ENCODE measurements at places on chromosomes 2 and 18.

DNA sequence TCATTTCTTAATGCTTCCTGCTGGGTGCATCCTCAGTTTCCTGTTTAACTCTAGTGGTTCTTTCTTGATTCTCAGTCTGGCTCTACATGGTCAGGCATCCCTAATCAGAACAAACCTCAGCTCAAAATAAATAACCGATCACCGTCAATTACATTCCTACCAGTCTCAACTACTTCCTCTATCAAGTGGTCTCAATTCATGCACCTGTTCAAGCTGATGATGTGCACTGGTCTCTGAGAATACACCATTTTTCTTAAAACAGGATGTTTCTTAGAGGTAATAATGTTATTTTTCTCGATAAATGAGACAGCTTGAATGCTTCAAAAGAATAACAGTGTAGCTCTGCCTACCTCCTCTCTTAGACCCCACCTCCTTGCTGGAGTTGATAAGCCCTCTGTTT, 420.9 kb downstream of the SOCS6 start:
- DNase-seq: no peak

GRCh38 chr2:203804070-203804469, 63.5 kb upstream of the CTLA4 start:
- DNase-seq: no peak

- no peak for DNase-seq
These were observed 43.4 kb upstream of the GALNT13 start for GRCh38 chr2:153828335-153828734.

- DNase-seq: no peak
These were observed 203.3 kb upstream of the SMAD2 start for GRCh38 chr18:48133671-48134251.

DNA sequence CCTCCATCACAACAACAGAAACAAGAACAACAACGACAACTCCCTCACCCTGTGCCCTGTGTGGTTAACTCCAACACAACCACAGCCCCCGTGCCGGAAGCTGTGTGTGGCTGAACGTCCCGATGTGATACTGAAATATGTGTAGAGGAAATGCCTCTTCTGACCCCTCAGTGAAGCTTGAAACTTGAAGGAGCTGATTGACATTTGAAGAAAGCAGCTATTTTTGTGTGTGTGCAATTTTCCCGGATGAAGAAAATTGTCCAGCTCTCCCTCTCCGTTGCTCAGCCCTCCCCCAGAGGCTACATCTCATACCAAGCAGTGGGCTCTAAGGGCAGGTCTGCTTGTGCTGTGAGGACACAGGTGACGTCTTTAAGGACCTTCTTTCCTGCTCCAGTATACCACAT, 173.8 kb downstream of the ICOS start:
- peak; percentile 42 for DNase-seq

DNA sequence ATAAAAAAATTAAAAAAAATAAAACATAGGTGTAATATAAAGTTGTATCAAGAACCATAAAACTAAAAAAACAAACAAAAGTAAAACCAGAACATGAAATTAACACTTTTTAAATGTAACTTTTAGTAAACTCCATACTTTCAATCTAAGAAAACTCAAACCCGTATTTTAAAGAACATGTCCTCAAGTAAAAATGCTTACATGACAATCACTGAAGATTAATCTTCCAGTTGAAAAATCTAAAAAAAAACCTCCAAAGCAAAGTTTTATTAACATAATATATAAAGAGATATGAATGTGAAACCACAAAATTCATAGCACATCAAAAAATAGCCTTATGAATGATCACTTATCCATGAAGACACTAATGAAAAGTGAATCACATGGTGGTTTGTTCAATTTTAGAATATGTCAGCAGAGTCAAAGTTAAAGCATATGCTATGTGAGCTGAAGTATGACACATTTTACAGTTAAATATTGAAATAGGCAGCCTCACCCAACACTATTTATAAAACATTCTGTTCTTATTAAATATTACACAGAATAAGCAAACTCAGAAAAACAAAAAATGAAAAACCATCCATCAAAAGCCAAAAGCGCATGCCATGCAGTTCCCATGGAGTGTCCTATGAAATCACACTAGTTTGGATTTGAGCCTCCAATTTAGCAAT, 23.1 kb upstream of the CHAC2 start:
- DNase-seq: no peak

DNA sequence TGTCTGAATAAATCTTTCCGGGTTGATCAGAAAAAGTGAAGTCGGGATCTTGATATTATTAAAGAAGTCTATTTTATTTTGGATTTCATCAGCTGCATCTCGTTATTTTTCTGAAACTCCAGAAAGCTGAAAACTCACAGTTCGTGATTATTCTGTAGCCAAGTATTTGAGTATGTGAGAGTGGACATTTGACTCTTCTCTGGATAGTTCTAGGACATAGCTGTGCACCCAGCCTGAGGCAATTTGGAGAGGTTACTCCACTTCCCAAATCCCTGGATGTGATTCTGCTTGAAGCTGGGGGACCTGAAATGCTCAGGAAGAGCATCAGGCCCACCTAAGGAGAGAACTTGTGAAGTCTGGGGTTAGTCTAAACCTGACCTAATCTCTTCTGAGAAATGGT, 117.6 kb upstream of the PID1 start:
- DNase-seq: no peak

DNA sequence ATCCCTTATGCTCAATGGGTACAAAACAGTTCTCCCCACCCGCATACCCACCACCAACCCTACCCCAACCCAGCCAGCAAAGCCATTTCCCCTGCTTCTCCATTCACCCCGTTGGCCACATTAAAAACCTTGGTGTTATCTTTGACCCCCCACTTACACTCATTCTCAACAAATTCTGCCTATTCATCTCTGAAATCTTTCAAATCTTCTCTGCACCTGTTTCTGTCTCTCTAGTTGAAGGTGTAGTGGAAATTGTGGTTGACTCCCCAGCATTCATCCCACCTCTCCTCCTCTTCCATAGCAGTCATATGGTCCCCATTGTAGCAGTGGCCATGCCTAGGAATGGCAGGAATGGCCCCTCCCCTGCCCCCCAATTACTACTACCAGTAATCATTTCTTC, 20.5 kb upstream of the TET3 start:
- no peak for DNase-seq

- no peak for DNase-seq
These were observed 188.0 kb downstream of the CDH7 start for GRCh38 chr18:65938592-65939372.

DNA sequence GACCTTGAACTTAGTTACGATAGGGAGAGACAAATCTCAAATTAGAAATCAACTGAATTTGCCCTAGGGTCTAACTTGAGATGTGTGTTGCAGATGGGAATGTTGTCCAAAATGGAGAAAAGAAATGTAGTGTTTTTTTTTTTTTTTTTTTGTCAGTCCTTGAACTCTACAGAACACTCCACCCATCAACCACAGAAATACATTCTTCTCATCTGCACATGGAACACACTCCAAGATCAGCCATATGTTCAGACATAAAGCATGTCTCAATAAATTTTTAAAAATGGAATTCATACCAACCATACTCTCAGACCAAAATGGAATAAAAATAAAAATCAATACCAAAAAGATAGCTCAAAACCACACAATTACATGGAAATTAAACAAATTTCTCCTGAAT, 526.5 kb downstream of the FBXO15 start:
- no peak for DNase-seq

- no peak for DNase-seq
These were observed 28.4 kb downstream of the SCYGR8 start for GRCh38 chr2:227774011-227774624.

DNA sequence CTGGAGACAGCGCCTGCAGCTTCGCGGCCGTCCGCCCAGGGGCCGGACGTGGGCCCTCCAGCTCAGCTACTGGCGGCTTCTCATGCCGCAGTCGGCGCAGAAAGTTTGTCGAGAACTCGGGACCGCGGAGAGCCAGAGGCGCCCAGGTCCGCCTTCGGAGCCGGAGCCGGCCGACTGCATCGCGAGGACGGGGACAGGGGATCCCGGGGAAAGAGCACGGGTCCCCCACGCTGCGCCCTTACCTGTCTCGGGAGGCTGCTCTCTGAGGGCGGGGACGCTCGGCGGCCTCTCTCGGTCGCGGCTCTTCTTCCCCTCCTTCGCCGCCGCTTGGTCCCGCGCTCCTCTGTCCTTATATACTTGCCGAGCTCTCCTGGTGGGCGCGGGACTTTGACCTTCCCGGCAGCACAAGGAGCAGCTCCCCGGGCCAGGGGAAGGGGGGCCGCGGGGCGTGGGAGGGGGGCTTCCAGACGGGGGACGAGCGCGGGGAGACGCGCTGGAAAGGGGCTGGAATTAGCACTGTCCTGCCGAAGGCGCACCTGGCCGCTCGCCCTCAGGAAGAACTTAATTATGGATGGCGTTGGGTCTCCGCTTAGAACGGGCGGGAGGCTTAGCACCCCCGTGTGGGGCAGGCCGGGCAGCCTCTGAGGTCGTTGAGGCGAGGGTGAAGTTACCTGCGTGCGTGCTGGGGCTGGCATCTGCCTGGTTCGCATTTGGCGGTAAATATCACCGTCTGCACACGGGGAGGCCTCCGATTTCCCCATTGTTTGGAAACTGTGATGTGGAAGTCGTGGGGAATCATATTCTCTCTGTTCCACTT, at the start of gene POMC:
Gene POMC (minus strand): TSS at position 325 of the 817 bp plus-strand sequence. CDS start 3,808 bp downstream, outside the sequence.
- DNase-seq: no peak

- no peak for DNase-seq
These were observed 293.1 kb downstream of the SLC8A1 start for GRCh38 chr2:40158781-40159180.

GRCh38 chr2:44450806-44451205, 89.1 kb downstream of the CAMKMT start:
- no peak for DNase-seq

DNA sequence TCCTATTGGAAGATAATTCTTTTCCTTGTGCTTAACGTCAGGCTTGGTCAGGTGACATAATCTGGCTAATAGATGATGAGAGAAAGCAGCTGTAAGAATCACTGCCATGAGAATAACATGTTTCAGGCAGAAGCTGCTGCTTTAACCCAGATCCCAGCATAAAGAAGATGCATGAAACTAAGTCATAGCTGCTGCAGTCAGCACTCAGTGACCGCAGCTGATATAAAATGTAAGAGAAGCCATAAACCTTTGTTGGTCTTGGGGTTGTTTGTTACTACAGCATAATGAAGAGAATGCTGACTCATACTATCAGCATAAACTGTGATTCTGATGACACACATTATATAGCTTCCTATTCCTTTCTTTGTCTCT, 274.3 kb upstream of the TRIB2 start:
- DNase-seq: no peak

GRCh38 chr18:76850112-76850511, 27.8 kb downstream of the ZNF236 start:
- no peak for DNase-seq

DNA sequence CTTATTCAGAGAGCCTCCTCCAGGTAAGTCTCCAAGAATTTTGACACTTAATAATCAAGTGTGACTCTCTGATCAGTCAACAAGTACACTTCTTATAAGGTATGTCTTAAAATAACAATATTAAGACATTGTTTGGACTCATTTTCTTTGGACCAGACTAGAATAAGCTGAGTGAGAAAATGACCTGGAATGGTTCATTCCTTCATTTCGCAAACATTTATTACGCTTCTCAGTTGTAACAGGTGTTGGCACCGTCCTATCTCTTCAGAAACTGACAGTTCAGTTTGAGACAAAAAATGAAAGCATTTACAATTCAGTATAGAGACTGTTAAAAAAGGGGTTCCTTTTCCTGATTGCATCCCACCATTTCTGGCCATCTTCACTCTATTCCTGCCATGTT, 46.6 kb downstream of the TSPYL6 start:
- DNase-seq: no peak

DNA sequence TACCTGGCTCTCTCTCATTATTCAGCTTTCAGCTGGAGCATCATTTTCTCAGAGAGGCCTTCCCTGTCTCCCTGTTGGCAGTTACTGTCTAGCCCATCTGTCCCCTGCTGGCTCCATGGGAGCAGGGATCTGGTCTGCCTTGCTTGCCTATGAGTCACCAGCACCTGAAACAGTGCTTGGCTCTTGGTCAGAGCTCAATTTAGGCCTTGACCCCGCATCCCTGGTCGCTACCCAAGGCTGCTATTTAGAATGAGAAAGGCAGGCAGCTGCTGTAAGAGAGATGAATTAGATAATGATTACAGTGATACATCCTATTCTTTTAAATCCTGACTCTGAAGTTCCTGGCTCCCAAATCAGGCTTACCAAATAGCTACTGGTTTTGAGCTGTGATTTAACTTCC, 32.9 kb downstream of the KCNE4 start:
- DNase-seq: no peak

DNA sequence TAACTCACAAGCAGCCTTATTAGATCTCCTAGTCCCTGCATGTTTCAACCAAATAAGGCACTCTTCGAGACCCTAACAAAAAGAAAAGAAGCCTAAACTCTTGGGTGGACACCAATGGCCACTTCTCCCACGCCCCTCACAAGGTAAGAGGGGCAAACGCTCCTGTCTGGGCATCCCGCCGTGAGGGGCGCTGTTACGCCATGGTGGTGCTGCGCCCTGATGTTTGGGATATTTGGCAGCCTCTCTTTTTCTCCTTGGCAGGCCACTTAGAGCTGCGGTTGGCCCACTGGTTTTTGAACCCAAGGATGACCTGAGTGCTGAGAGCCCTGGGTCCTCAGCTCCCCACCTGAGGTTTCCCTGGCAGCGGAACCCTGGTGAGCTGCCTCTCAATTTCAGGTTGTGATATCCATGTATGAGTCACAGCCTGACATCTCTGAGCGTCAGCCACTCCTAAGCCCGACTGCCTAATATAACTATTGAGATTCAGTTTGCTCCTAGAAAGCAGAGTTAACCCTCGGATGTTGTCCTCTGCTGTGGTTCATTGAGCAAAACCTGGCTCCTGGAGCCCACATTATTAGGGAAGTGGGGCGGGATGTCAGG, 103.3 kb downstream of the COL6A3 start:
- no peak for DNase-seq

DNA sequence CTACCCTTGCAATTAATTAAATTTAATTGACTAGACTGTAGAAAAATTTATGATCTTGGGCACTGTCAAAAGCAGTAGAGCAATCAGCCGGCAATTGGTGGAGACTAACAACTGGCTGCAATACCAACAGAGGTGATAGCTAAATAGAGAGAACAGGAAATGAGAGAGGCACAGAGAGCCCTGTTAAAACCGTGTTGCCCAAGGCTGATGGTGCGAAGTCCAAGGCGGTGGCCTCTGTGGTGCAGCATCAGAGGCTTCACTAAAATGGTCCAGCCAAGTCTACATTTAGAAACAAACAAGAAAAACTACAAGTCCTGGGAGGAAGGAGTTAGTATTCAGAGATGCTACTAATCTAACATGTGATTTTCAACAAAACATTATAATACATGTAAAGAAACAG, 115.6 kb downstream of the NETO1 start:
- DNase-seq: no peak

DNA sequence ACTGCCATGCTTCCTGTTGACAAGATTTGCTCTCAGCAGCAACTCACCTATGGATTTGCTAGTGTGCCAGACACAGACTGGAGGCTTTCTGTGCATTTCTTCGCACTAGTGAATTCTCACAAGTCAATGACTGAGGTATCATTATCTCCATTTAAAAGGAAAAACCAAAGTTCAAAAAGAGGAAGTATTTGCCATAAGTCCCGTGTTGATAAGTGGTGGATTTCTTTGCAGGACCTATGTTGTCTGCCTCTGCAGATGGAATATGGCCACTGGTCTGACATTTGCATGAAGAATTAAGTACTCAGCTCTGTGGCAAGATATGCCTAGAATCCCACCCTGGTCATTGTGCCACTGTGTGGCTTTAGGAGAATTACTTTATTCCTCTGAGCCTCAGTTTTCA, 299.6 kb downstream of the PAX3 start:
- DNase-seq: no peak
